ENCODE measurements at places on chromosomes 3 and 15.
A peak's percentile ranks its signal among the peaks of the same experiment; 100 is the strongest.

DNA sequence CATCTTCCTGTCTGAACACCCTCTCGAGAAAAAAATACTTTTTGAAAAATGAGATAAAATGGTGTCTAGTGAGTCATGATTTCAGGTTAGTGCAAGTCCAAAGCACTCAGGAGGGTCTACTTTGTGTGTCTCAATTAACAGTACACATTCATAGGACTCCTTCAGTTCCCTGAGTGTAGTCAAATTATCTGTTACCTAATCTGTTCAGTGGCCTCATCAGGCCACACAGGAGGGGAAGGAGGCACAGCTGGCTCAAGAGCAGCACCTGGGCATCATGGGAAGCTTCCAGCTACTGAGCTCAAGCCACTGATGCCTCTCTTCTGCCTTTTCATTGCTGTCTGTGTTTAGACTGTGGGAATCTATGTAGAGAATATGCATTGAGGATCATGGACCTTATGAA lies 341.4 kb upstream of the SGO1 start:
- DNase-seq = no peak

DNA sequence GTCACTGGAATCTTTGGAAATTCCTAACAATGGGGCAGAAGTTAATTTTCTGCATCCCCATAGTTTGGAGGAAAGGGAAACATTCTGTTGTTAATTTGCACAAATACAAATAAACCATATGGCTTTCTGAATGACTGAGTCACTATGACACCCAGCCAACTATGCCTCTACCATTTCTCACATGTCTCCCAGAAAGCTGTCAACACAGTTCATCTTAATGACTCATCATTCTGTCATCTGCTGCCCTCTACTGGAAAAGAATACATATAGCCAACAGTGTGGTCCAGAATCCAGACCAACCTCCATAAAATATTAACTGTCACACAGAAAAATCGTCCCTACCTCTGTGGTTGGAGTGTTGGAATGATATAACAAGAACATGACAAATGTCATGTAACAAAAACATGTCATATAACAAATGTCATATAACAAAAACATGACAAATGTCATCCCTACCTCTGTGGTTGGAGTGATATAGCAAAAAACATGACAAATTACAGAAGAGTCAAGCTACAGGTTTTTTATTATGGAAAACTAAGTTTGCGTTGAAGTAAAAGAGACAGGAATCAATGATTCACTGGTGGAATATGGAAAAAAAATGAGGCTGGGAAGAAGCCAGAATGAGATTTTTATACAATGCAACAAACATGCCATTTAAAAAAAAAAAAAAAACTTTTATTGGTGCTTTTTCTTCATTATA lies 47.7 kb upstream of the GYG1 start:
- DNase-seq = peak; percentile 39

DNA sequence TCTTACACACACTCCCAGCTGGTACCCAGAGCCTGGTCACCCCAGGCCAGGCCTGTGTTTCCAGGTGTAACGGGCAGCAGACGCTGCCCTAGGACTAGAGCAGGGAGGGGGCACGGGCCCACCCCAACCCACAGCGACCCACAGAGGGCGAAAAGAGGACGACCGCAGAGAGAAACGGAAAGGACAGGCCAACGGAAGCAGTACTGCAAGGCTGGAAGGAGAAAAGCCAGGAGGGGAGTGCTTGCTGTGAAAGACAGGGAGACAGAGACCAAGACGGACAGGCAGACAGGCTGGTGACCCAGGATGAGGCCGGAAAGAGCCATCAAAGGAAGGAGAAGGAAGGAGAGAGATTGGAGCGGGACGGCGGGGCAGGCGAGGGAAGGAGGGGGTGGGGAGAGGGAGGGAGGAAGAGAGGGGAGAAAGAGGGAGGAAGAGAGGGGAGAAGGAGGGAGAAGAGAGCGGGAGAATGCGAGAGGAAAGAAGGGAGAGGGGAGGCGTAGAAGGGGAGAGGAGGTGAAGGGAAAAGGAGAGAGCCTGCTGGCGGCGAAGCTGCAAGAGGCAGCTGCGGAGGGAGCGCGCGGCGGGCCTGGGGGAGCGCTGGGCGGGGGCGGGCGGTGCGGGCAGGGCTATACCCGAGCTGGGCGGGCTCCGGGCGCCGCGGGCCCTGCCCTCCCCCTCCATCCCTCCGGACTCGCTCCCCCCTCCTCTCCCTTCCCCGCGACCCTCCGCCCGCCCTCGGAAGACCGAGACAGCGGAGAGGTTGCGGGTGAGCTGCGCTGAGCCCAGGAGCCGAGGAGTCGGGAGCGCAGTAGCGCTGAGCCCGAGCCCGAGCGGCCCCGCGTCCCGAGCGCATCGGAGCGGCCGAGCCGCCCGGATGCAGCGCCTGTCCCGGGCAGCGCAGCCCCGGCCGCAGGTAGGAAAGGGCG lies at the start of gene SLC6A1:
SLC6A1 (plus strand) TSS at position 732 of the 926 bp plus-strand sequence. CDS start 24,464 bp downstream, outside the sequence.
- DNase-seq = no peak

DNA sequence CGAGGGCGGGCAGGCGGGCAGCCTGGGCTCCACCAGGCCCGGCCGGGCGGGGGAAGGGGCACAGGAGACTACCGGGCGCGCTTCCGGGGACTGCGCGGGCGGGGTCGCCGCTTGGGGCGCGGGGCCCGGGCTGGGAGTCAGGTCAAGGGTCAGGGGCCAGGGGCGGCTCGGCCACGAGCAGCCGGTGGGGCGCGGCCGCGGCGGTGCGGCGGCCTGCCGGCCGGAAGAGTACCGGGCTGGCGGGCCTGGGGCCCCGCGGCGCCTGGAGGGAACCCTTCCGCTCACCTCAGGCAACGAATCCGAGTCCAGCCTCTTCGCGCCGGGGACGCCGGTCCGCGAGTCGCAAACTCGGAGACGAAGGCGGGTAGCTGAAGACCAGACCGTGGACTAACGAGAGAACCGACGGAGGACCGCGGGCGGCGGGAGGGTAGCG lies 225 bp downstream of the RHOA start:
- no peak for DNase-seq

All from NCI-H187 (cell line).